Fibroblast of skin of right biceps (primary cell): ENCODE measurements at places on chromosomes 12 and 14.
A peak's percentile ranks its signal among the peaks of the same experiment; 100 is the strongest.

DNA sequence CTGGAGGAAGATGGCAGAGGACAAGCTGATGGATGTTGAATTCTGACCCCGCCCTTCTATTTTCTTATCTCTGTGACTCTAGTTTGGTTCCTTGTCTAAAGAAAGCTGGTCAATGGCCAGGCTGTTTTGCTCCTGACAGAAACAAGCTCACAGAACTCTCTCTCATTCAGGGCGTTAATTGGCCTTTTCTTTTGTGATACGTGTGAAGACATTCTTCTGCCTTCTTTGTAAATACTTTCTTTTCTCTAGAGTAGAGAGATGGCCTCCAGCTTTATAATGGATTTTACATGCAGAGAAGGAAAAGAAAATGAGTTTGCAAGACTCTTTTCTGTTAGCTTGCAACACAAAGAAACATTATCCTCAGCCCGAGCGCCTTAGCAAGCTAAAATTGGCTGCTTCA is 492.2 kb upstream of the CCDC196 start:
- no peak for DNase-seq

DNA sequence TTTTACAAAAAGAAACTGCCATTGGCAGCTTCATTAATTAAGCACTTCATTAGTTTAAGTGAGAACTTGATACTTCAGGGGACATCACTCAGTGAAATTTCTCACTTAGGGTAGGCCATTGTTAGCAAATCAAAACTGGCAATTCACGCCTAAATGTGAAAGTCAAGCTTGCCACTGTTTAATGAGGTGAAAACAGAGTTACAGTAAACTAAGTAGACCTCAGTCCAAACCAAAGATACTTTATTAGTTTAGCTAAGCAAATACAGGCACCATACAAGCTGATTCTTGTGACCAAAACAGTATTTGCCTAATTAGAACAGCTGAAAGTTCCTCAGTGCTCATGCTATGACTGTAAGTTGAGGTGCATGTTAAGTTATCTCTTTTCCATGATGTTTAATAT is 176.5 kb upstream of the CPNE8 start:
- no peak for DNase-seq

DNA sequence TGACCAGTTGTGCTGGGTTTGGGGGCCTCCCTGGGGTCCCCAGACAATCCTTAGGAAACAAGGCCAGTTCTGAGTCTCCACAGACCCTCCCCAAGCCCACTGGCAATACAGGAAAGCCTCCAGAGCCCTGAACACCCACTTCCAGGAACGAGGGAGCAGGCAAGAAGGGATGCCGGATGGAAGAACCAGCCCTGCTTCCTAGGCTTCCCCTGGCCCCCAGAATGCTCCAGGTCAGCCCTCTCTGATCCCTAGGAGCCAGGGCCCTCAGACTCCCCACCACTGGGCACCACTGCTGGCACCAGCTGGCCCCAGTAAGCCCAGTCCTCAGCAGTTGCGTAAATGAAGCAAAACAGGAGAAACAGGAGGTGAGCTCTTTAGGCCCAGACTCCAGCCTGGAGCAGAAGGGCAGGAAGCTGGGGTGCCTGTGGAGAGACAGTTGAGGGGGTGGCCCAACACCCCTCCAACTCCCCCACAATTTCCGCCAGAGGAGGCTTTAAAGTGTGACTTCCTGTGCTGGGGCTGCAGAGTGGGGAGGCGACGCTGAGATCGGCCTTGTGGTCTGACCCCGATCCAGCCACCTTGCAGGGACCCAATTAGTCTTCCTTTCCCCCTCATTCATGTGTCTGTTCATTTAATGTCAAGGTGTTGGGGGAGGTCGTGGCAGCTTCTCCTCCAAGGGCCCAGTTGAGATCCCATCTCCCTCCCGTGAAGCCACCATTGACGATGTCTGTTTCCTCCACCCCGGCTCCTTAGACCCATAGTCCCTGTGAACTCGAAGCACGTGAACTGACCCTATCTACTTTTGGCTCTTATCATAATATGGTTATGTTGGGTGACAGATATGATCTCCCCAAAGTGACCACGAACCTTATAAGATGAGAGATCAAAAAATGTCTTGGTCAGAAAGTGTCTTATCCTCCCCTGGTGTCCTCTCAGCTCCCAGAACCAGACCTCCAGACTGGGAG is 4.7 kb downstream of the TNFRSF1A start:
- no peak for DNase-seq

GRCh38 chr14:44963044-44963528 is 1.1 kb downstream of the TOGARAM1 start:
- DNase-seq = no peak

DNA sequence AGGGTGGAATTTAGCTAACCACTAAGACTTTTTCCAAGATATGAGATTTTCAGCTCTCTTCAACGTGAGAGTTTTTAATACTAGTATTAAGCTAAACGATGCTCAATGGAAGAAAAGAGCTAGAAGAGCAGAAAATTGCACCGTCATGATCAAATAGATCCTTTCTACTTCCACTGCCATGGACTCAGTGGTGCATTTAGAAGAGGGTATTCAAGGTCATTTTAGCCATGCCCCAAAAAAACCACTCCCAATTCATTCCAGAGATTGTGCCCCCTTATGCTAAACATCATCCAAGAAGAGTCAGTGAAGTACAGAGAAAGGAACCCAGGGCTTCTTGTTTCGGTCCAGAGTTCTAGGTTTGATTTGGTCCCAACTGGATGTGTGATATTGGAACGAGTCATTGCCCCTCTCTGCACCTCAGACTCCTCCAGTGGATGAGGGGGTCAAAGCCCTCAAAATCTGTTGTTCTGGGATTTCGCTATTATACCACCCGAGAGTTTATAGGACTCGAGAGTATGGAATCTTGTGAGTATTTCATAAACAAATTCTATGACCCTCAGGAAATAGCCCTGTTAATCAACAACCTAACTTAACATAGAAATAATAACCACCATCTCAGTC is 55.2 kb downstream of the DAD1 start:
- no peak for DNase-seq

DNA sequence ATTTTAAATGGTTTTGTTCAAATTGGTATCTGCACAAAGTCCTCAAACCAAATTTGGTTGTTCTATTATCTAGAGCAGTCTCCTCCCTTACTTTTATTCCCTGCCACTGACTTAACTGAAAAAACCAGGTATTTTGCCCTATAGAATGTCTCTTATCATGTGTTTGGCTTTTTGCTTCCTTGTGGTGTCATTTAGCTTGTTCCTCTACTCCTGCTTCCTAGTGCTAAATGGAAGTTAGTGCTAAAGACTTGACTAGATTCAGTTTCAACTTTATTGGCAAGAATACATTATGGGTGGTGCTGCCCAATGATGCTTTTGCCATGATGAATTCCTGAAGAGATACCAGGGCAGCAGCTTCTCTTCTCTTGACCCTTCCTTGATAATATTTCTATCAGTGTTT is 29.7 kb downstream of the PLXNC1 start:
- no peak for DNase-seq

DNA sequence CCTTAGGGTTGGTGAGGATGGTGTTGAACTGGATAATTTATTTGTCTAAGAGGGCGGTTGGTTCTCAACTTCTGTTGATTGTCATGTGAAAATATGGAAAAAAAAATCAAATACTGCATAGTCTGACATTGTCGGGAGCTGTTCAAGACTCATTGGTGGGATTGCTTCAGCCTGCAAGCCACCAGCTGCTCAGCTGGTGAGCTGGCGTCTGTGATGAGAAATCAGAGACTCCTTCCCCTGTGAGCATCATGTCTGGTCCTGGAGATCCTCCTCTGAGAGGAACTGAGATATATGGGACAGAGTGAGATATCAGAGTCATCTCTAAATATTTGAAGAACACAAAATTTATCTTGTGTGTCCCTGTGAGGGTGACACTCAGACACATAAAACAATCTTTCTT is 49.9 kb downstream of the TRIM9 start:
- no peak for DNase-seq

DNA sequence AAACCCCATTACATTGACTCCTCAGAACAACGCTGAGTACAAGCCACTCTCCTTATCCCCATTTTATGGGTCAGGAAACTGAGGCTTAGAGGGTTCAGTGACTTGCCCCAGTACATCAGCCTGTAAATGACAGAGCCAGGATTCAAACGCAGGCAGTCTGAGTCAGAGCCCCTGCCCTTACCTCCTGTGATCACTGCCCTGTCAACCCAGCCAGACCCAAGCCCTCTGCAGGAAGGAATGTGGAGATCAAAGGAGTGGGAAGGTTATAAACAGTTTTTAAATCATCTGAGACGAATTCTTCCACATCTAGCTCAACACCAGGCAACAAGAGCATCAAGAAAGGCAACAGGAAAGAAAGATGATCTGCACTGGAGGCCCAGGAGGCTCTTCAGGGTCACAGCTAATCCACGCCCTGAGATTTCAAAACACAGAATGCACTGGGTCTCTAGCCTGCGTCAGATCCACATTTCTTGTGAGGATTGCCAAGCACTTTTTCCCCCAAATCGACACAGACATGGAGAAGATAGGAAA is 38.5 kb downstream of the SPTB start:
- DNase-seq = peak; percentile 77
